ENCODE measurements at places on chromosomes 6 and 20. TPM values are rescaled to one million over a fixed set of nuclear protein-coding genes. Genes with fewer than 3 reads are reported as not detected.

- DNase-seq, result no peak
Observed at GRCh38 chr20:63750807-63751470, 11.4 kb downstream of the SLC2A4RG start.

DNA sequence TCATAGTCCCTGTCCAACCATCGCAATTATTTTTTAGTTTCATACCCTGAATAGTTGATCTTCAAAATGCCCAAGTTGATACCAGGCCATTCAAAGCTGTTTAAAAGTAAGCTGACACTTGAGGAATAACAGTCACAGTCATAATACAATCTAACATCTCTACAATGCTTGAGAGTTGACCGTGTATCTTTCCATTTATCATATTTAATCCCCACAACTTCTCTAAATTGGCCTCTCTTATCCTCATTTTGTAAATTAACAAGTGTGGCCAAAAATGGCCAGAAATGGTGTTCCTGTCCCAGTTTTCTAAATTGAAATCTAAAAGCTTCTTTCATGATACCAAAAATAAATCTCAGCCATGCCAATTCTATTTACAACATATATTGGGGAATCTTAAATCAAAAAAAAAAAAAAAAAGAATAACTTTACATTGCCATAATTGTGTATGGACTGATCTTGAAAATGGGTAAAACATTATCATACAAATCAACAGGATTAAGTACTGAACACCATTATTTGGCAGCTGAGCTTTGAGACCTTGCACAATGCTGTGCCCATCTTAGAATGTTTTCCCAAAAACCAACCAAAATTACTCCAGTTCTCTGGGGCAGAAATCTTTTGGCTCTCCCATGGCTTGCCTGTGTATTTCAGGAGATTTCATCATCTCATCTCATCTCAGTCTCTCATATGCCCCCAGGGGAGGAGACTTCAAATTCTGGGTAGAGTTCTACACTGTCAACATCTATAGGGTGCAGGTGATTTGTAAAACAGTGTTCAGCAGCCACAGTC lies 448.7 kb upstream of the JARID2 start:
- no peak for DNase-seq

DNA sequence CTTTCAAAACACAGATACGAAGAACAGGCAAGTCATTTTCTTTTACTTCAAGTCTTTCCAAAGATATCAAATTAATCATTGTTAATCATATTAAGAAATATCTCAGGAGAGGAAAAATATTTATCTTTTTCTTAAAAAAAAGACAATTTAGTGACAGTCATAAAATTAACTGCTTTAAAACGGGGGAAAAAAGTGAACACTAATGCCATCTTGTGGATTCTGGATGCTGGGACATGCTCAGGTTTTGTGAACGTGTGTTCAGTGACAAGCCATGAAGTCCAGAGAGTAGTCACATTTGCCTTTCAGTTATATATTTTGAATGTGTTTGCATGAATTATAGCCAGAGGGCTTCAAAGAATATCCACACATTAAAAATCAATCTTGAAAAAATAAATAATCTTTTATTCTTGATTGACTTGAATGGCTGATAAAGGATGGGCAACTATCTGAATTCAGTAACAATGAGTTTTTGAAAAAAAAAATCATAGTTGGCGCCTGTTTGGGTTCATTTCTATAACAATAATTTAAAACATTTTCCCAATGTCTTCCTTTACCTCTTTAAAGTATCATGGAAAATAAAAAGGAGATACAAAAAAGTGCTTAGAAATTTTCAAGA lies 74.7 kb upstream of the NOX3 start:
- DNase-seq, result no peak

Gene IL17F
- total RNA-seq, result not detected

Gene FLRT3
- 5.6 TPM for total RNA-seq

DNA sequence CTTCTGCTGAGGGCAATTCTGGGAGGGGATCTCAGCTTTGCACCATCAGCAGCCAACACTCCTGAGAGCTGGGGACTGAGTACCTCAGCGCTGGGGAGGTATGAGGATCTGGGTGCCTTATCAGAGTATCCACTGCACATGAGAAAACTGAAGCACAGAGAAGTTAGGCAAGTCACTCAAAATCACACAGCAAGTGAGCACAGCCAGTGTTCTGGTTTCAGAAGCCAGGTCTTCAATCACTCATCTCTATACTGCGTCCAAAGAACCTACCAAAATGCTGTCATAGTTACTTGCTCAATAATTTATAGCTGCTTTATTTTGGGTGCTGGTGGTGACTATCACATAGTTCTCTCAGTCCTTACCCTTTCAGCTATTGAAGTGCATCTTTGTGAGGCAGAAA lies 5.0 kb downstream of the ADTRP start:
- DNase-seq, result no peak

Data from sigmoid colon (tissue), 7 donors.